ENCODE measurements at places on chromosomes 1 and 21. TPM values are rescaled to one million over a fixed set of nuclear protein-coding genes. Genes with fewer than 3 reads are reported as not detected.

Gene FCRLA
- total RNA-seq, result not detected

Gene PLPPR4
- not detected for total RNA-seq

Gene OXCT2
- 2.7 TPM for total RNA-seq

Gene PEX10
- 17.1 TPM for total RNA-seq

Gene IGSF9
- not detected for total RNA-seq

Gene TTLL7
- 0.41 TPM for total RNA-seq

Gene OR2T33
- total RNA-seq, result not detected

Gene SLAMF7
- total RNA-seq, result 90.0 TPM

Gene C1orf141
- total RNA-seq, result not detected

Gene RGS7
- total RNA-seq, result not detected

Gene IFI44
- 37.2 TPM for total RNA-seq

Gene EXTL1
- total RNA-seq, result not detected

Gene NUDC
- 97.0 TPM for total RNA-seq

Gene ARHGEF16
- not detected for total RNA-seq

Gene OR6K3
- total RNA-seq, result not detected

Gene COL16A1
- not detected for total RNA-seq

Gene PTPN7
- total RNA-seq, result 200 TPM
